ENCODE measurements at places on chromosomes 7 and 10.
A peak's percentile ranks its signal among the peaks of the same experiment; 100 is the strongest.

- no peak for DNase-seq
Observed at GRCh38 chr7:57181281-57181680, 49.0 kb upstream of the ZNF479 start.

GRCh38 chr10:44803862-44804261, 107.3 kb upstream of the TMEM72 start:
- no peak for DNase-seq

- no peak for DNase-seq
Observed at GRCh38 chr10:42755556-42756093, 27.0 kb upstream of the BMS1 start.

DNA sequence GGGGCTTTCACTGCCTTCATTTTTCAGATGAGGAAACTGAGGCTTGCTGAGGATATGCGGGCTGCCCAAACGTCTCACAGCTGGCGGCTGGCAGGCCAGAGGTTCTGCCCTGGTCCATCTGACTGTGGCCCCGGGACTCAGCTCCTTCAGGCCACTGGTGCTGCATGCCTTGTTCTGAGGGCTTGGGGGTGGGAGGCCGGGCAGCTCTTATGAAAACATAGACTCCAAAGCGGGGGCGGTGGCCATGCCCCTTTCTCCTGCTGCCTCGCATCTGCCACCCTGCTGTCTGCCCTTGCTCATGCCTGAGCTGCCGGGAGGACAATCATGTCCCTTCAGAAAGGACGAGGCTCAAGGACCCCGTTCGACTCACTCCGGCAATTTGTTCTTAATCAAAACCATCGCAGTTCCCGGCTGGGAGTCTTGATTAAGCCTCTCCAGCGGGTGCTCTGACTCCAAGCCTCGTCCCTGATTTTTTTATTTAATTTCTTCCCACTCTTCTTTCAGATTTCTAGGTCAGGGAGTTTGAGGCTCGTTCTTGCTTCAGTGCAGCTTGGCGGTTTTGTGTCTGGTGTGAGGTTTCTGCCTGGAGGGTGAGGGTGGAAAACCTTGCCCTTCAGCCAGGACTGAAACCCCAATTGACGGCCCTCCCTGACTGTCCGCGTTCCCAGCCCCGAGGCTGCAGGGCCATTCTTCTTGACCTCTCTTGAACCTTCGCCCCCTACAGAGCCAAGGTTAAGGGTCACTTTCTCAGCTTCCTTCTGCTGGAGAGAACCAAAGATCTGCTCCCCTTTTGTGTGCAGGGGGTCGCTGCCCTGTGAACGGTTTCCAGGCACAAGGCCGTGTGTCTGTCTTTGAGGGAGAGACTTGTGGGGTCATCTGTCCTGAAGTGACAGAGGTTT, 120.8 kb downstream of the DNAJB6 start:
- DNase-seq: no peak

DNA sequence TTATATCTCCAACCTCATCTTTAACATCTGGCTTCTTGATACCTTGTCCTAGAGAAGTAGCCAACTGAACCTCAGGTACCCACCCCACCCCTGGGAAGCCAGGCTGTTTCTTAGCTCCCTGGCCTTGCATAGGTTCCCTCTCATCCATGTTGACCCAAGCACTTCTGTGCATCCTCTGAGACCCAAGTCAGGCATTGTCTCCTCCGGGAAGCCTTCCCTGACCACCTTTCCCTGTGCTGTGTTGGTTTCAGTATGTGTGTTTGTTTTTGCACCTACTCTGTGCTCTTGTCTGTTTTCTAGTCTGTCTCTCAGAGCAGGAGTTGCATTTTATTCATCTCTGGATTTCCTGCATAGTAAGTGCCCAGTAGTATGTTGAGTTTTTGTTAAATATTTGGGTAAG, 93.4 kb upstream of the ANLN start:
- DNase-seq: no peak

- no peak for DNase-seq
Observed at GRCh38 chr10:98258683-98259454, 9.1 kb downstream of the LOXL4 start.

DNA sequence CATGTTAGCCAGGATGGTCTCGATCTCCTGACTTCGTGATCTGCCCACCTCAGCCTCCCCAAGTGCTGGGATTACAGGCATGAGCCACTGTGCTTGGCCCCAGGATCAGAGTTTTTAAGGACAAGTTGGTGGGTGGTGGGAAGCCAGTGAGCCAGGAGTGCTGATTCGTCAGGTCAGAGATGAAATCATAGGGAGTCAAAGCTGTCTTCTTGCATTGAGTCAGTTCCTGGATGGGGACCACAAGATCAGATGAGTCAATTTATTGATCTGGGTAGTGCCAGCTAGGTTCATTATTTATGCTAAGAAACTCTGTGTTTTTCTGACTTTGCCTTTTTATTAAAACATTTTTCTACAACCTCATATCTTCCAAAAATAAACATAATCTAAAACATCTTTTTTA, 423.8 kb downstream of the ARL4A start:
- DNase-seq: no peak

DNA sequence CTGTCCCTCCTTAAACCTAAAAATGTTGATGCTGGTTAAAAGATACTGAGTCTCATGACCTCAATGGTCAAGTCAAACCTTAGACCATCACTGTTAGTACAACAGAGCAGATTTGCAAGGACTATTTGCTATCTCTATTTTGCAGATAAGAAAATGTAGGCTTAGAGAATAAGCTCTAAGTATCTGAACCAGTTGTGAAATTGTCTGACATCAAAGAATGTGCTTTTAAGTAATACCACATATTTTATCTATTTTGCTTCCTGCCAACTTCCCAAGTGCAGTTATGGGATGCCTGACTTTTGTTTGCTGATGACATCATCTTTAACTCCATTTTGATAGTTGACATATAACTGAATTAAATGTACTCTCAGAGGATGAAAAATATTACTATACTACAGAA, 83.6 kb upstream of the TMEM106B start:
- no peak for DNase-seq

DNA sequence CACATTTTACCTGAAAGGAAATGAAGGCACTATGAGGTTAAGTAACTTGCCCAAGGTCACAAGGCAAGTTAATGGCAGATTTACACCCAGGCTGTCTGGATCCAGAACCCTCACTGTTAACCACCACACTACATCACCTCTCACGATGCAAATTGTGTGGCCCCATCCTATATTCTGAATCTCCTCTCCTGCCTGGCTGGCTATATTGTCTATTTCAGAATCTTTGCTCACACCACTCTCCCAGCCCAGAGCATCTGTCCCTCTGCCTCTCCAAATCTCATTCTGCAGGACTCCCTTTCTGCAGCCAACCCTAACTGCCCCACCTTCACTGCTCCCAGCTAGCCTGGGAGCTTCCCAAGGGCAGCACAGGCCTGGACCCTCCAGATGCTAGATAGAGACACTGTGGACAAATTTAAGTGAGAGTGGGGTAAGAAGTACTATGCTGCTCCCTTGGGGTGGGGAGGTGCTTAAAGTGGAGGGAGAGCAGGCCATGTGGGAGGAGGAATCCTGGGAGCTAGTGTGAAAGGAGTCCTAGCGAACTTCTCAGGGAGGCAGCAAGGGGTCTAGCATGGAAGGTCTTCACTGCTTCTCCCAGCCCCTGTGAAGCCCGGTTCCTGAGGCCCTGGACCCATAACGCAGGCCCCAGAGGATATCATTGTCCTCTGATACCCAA, 786 bp downstream of the CUEDC2 start:
- peak; percentile 38 for DNase-seq

GRCh38 chr10:369684-370448, 234.6 kb downstream of the ZMYND11 start:
- DNase-seq: peak; percentile 15

All from RPMI7951 (cell line).